Lower leg skin (tissue), 4 donors: ENCODE measurements at places on chromosomes 12 and 14.

- no peak for DNase-seq
Measured at GRCh38 chr12:89217472-89217871, 134.8 kb downstream of the DUSP6 start.

DNA sequence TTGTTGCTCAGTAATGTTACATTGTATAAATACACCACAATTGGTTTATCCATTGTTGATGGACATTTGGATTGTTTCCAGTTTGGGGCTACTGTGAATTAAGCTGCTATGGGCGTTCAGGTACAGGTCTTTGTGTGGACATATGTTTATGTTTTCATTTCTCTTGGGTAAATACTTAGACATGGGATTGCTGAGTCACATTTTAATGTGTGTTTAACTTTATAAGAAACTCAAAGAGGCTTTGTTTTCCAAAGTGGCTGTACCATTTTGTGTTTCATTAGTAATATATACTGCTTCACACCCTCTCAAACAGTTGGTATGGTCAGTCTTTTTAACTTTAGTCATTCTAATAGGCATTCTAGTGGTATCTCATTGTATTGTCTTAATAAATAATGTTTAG is 225.0 kb downstream of the SPTSSA start:
- DNase-seq: no peak

- peak; percentile 28 for DNase-seq
Measured at GRCh38 chr12:123148655-123149054, 2.2 kb downstream of the PITPNM2 start.

GRCh38 chr14:105253329-105253682 is 5.0 kb downstream of the BTBD6 start:
- DNase-seq: no peak

GRCh38 chr12:47410383-47410782 is 295.4 kb downstream of the RPAP3 start:
- DNase-seq: no peak

DNA sequence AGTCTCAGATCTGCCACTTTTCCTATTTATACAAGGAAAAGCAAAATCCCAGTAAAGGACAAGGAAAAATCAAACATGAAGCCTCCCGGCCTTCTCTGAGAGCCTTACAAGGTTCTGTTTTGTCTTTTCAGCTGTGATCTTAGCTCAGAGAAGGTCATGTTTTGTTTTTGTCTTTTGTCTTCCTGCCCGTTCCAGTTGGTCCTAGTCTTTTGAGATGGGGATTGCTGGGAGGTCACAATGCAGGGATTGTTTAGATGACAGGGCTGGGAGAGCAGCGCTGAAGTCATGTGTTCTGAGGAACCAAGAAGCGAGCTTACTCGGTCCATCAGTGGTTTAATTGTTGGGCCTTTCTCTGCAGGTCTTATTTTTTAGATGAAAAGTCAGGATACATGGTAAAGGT is 6.0 kb downstream of the PLEKHH1 start:
- peak; percentile 54 for DNase-seq

GRCh38 chr12:82728710-82729109 is 42.0 kb downstream of the TMTC2 start:
- no peak for DNase-seq

DNA sequence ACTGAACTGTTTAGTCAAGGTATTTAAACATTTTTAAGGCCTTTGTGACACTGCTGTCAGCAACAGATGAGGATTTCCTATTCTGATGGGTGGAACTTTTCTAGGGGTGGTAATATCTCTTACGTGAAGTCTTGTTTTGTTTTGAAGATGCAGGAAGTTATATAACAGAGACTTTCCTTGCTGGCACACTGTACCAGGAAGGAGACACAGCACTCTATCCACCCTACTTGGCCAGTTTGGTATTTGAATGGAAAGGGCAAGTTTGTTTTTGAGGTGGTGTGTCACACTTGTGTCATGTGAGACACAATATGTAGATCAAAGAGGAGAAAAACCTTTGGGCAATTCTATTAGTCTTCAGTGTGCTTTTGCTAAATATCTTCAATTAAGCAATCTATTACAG is 51.6 kb upstream of the SRP54 start:
- DNase-seq: no peak

DNA sequence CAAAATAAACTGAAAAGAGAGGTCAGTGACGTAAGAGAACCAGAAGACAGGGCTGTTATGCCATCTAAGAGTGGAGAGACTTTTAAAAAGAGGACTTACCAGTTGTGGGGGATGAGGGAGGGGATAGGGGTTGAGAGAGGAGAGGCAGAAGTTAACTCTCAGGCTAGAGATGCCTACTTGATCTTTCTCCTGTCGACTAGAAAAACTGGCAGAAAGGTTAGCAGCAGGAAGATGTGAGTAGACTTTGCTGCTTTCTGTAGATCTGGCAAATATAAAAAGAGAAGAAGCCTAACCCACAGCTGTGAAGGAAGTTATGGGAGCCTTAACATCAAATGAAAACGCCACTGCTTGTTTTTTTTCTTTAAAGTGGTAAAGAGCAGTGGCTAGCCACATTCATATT is 10.7 kb downstream of the CREBL2 start:
- no peak for DNase-seq

DNA sequence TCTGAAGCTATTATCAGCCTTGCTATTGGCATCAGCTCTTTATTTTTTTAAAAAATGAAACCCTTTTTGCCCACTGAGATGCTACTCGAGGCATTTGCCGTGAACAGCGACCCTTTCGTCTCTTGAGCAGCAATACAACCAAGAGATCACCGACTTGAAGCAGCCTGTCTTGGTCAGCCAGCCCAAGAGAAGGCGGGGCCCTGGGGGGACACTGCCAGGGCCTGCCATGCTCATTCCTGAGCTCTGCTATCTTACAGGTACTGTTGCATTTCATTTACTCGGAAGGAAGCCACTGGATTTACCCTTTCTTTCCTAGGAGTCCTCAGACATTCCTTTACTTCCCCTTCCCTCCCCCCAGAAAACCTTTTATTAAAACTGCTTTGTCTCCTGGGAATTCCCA is 16.7 kb downstream of the PIWIL1 start:
- DNase-seq: no peak

DNA sequence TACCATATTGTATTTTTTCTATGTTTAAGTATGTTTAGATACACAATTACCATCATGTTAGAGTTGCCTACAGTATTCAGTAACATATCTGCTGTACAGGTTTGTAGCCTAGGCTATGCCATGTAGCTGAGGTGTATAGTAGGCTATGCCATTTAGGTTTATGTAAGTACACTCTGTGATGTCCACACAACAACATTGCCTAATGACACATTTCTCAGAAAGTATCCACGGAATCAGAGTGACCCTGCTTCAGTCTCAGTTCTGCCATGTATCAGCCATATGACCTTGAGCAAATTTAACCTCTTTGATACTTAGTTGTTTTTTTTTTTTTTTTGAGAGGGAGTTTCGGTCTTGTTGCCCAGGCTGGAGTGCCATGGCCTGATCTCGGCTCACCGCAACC is 12.7 kb downstream of the SUSD6 start:
- no peak for DNase-seq

- DNase-seq: no peak
Measured at GRCh38 chr12:84594157-84594556, 318.4 kb downstream of the SLC6A15 start.

- DNase-seq: peak; percentile 64
Measured at GRCh38 chr14:105865904-105866840, 339.8 kb downstream of the TMEM121 start.

- DNase-seq: no peak
Measured at GRCh38 chr14:76901171-76902055, 75.2 kb downstream of the LRRC74A start.

DNA sequence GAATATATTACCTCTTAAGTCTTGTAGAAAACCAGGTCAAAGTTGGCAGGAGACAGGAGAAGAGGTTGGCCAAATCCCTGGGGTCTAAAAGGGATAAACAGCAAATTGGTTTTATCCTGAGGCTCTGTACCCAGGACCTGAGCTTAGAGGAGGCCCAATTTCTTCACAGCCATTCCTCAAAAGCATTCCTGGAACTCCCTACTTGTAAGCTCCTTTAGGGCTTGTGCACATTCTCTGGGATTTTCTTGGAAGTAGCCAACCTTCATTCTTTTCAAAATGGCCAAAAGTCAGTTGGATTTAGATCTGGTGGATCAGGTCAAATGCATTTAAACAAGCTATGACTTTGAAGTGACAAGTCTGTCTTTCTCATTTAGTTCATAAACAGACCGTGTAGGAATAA is 152.1 kb upstream of the PLXNC1 start:
- no peak for DNase-seq

DNA sequence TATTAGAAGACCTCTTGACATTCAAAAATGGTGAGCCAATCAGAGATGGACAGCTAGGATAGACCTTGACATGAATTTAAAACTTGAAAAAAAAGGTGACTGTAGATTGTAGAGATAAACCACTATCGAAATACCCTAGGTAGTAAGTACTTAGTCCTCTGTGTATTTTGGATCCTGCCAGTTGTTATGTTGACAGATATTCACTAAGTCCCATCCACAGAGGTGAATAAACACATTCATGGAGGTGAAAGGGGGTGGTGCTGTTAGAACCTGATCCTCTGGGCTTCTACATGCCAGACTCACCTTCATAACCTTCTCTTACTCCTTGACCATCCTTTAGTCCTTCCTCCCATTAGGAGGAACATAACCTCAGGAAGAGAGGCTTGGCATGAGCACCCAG is 72.3 kb downstream of the OTX2 start:
- DNase-seq: no peak

GRCh38 chr12:53051881-53052412 is 2.1 kb downstream of the TNS2 start:
- no peak for DNase-seq

GRCh38 chr14:103408491-103409155 is 23.4 kb downstream of the MARK3 start:
- DNase-seq: no peak

- DNase-seq: no peak
Measured at GRCh38 chr12:18946106-18946505, 183.4 kb upstream of the PLEKHA5 start.

GRCh38 chr12:62748941-62749468 is 185.9 kb downstream of the PPM1H start:
- no peak for DNase-seq

DNA sequence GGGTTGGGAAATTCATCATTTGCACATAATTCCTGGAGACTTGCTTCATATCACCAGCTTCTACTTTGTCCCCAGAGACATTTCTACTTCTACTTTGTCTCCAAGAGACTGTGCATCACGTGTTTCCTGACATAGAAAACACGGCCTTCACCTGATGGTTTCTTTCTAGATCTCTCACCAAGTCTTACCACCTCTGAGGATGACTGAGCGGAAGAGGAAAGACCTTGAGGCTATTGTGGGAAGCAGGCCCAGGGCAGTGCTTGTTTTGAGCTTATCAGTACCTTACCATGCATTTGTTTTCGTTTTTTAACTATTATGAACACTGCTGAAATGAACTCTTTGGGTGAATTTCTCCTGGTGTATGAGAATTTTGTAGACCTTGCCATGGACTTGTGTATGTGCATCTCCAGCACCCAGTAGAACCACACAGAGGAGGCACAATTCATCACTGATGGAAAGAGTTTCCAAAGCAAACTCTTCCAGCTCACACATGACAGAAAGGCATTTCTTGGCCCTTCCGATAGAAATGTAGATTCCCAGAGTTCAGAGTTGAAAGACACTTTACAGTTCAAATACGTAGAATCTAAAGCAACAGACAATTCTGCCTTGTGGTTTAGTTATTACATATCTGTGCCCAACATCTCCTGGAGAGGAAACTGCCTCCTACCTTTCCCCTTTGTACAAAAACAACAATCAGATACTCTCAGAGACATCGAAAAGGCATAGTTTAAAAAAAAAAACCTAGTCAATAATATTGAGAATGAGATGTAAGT is 434.7 kb downstream of the FUT8 start:
- DNase-seq: no peak
